ENCODE measurements at places on chromosomes 12 and 14. TPM values are rescaled to one million over a fixed set of nuclear protein-coding genes. Genes with fewer than 3 reads are reported as not detected.

- no peak for DNase-seq
Measured at GRCh38 chr12:59736786-59737185, 141.0 kb downstream of the SLC16A7 start.

DNA sequence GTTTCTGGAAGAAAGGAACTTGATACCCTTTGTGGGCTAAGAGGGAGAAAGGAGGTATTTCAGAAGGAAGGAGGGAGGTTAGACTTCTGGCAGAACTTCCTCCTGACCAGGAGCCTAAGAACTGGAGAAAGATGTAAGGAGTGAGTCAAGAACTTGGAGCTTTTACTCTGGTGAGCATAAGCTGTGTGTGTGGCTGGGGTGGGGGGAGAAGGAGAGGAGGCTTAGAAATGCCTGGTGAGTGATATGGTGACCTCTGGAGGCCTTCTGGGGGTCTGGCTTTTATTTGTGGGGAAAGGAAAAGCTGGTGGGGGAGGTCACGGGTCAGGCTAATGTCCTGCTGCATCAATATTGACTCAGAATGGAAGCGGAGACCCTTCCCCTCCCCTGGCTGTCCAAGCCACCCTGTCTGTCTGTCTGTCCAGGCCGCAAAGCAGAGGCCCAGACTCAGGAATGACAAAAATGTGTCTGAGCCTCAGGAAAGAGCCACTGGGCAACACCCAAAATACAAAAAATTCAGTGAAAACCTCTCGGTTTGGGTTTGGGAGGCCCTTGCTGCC lies 4.8 kb downstream of the LRP1 start:
- DNase-seq, result peak; percentile 64

DNA sequence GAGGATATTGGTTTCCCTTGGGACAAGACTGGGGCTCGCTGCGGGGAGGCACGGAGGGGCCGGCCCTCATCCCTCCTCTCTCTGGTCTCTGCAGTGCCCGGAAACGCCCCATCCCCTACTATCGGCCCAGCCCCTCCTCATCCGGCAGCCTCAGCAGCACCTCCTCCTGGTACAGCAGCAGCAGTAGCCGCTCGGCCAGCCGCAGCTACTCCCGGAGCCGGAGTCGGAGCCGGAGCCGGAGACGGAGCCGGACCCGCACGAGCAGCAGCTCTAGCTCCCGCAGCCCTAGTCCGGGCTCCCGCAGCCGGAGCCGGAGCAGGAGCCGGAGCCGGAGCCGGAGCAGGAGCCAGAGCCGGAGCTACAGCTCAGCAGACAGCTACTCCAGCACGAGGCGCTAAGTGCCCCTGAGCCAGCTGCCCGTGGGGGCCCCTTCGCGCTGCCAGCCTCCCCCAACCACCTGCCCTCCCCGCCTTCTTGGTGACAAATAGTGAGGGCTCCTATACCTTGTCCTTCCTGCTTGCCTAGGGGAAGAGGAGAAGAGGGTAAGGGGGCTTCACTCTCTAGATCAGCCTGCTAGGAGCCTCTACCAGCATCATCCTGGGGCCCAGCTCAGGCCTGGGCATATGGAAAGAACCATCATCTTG lies 22.2 kb upstream of the HSPB8 start:
- peak; percentile 96 for DNase-seq

DNA sequence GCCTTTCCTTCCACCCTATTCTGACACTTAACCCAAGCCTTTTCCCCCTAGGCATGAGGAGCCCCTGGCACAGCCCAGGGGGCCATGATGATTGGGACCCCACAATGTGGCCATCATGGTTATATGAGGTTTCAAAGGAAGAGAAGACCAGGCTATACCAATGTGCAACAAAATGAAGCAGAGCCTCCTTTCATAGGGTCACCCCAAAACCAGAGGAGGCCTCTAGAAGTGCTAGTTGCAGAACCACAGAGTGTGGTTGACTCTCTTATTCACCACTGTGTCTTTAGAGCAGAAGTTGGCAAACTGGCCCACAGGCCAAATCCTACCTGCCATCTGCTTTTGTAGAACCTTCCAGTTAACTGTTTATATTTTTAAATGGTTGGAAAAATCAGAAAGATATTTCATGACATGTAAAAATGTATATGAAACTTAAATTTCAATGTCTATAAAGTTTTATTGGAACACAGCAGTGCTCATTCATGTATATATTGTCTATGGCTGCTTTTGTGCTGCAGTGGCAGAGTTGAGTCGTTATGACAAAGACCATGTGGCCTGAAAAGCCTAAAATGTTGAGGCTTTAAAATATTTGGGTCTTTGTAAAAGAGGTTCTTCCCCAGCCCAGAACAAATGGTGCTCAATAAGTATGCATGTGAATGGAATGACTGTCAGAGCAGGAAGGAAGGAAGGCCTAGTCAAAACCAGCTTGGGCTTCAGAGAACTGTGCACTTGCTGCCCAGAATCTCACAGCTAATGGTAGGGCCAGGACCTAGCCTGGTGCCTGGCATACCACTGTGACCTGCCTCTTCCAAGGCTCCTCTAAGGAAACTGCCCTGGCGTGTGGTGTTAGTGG lies 49.2 kb downstream of the SUSD6 start:
- DNase-seq, result no peak

DNA sequence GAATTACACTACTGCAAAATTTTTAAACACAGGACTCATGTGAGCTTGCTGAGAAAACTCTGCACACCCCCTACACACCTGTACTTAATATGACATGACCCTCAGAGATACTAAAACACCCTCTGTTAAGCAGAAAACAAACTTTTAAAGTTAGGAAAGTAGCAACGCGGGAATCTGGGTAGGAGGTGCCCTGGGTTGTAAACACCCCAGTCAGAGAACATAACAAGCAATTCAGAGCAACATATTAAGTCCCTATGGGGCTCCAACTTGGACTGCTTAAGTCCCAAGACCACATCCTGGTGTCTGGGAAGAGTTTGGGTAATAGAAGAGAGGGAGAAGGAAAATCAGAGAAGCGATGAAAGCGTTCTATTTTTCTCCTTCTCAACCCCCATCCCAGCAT lies 1.2 kb downstream of the ATF7 start:
- no peak for DNase-seq

- DNase-seq, result no peak
Measured at GRCh38 chr12:52847335-52848102, 1.3 kb downstream of the KRT78 start.

- no peak for DNase-seq
Measured at GRCh38 chr14:96699666-96700065, 97.5 kb upstream of the VRK1 start.

DNA sequence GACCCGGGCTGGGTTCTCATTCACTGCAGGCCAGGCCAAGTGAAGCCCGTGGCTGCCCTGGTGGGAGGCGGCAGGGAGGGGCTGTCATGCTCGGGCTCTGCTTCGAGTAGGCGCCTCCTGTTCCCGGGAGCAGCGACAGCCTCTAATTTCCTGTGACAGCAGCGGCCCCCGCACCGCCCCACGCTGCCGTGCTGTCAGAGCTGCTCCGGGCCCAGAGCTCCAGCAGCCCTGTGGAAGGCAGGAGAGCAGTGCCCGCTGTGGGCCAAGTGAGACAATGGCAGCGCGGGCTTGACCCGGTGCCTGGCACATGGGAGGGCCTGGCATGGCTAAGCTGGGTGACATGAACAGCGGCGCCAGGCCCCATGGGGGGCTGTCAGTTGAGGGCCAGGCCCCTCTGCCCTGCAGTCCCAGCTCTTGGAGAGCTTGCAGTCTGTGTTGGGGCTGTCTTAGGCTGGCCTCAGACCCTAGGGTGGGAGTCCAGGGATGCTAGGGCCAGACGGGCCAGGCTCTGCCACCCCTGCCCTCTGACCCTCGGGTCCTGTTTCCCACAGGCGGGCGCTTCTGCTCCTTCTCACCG lies 5.1 kb downstream of the TRMT61A start:
- no peak for DNase-seq

GRCh38 chr12:124441443-124442194 lies 125.8 kb downstream of the NCOR2 start:
- DNase-seq, result peak; percentile 78

DNA sequence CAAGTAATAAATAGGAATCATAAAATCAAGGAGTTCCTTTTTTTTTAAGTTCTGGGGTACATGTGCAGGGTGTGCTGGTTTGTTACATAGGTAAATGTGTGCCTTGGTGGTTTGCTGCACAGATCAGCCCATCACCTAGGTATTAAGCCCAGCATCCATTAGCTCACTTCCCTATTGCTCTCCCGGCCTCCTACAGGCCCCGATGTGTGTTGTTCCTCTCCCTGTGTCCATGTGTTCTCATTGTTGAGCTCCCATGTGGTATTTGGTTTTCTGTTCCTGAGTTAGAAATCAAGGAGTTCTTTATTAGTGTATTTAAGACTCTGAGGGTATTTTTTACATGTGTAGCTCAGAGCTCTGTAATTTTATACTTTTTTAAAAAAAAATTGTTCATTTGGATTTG lies 86.0 kb downstream of the SCFD1 start:
- DNase-seq, result no peak

DNA sequence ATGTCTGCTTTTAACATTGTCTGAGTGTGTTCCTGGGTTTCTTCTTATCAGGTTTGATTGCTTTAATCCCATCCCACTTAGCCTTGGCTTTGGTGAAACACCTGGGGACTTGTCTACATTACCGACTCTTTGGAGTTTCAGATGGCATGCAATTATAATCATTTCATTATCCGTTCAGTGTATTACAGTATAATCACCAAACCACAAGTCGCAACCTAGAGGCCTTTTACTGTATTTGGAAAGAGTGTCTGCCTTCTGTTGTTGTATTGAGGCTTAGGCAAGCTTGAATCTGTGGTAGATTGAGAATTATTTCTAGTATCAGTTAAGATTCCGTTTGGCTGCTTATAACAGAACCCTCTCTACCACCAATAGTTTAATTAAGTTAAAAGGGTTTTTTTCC lies 103.9 kb downstream of the TGFB3 start:
- DNase-seq, result no peak

- no peak for DNase-seq
Measured at GRCh38 chr14:67276131-67276530, 34.9 kb downstream of the PALS1 start.

Gene KLHDC1
- total RNA-seq, result 0.07 TPM

Gene GLI1
- total RNA-seq, result 13.1 TPM

Gene TMEM117
- total RNA-seq, result 0.90 TPM

Gene RASAL1
- 4.5 TPM for total RNA-seq

Gene ANO2
- 0.76 TPM for total RNA-seq

Gene CLEC14A
- 0.21 TPM for total RNA-seq
